Mucosa of gallbladder (tissue), 1 donor: ENCODE measurements at places on chromosomes 5 and 9.
A peak's percentile ranks its signal among the peaks of the same experiment; 100 is the strongest.

DNA sequence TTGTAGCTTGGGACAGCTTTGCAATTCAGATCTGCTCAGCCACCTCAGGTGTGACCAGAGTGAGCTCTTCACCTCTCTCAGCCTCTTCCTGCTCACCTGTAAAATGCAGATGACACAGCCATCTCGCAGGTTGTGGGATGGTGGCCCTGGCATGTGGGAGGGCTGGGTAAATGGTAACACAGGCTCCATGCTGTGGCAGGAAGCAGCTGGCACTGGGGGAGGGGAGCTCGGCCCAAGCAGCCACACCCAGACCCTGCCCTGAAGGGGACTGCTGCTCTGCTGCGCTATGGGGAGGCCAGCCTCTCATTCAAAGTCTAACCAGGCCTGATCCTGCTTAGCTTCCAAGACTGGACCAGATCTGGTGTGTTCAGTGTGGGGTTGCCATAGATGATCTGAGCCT, 24.1 kb downstream of the PHF2 start:
- no peak for DNase-seq

GRCh38 chr5:161093100-161093499, 241.1 kb upstream of the ATP10B start:
- DNase-seq, result no peak

GRCh38 chr5:101829255-101829654, 466.8 kb downstream of the SLCO4C1 start:
- no peak for DNase-seq

DNA sequence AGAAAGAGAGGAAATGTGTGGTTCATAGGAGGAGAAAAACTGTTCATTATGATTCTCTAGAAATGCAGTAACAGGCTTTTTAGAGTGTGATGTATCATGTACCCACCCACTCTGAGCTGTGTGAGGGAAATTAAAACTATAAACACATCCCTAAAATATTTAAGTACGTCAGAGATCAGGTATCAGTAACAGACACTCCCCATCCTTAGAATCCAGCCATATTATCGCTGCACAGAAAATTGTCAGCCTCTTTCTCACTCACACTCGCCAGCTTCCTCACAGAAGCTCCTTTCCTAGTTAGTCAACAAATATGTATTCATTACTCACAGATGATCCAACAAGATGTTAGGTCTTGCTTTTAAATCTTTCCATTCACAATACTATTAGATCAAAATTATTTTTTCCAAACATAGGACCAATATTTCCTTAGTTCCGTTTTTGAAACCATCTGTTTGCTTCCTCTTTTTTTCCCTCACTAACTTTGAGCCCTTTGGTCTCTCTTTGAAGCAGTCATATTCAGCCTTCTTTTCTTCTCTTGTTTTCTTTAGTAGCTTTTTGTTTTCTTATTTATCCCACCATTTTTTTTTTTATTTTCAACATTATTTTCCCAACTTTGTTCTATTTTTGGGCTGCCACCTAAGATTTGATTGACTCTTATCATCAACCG, 13.6 kb upstream of the MAST4 start:
- no peak for DNase-seq

DNA sequence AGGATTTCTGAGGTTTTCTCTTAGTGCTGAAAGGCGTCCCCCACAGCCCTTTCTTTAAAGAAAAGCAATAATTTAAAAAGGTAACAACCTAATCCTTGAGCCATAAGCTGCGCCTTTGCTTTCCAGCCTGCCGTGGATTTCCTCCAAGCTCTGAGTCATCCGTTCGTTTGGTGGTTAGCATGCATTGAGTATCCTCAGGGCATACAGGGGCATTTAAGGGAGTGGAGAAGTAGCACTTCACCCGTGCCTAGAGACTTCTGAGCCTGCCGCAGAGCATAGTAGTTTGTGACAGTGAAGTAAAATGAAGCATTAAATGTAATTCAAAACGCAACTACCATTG, 892 bp upstream of the TNC start:
- peak; percentile 59 for DNase-seq

DNA sequence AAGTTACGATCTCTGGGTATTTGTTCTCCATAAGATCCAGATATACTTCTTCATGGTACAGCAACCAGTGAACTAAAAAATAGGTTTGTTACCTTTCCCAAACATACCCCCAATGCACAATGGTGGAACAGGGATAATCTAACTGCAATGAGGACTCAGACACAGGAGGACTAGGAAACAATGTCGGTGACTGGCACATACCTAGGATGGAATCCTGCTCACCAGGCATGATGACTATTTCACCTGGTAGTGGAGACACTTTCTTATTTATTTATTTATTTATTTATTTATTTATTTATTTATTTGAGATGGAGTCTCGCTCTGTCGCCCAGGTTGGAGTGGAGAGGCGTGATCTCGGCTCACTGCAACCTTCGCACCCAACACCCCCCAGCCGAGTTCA, 159.9 kb upstream of the CCNH start:
- no peak for DNase-seq

GRCh38 chr9:104858846-104859245, 69.1 kb downstream of the ABCA1 start:
- DNase-seq, result no peak

- no peak for DNase-seq
Observed at GRCh38 chr9:136626066-136626725, 36.5 kb upstream of the EGFL7 start.

DNA sequence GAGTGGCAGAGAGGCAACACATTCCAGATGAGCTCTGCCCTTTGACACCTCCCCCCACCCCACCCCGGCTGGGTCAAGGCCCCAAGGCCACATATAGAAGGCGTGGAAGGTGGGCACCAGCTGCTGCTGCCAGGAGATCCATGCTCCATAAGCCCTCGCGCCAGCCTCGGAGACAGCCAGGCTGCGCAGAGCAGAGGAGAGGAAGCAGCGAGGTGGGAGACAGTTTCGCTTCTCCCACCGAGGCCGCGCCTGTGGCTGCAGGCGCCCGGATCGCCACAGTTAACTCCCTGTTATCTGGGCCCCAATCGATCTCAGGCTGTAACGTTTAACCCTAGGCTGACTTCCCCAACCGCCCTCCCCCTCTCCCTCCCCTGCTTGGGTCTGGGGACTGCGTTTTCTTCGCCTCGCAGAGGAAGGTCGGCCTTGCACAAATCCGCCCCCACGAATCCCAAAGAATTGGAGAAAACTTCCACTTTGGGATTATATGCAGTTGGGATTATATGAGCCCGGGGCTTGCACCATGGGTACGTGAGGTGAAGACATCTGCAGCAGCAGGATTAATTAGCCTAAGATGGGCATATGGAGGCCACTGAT, 1.1 kb upstream of the CXXC5 start:
- DNase-seq, result no peak

DNA sequence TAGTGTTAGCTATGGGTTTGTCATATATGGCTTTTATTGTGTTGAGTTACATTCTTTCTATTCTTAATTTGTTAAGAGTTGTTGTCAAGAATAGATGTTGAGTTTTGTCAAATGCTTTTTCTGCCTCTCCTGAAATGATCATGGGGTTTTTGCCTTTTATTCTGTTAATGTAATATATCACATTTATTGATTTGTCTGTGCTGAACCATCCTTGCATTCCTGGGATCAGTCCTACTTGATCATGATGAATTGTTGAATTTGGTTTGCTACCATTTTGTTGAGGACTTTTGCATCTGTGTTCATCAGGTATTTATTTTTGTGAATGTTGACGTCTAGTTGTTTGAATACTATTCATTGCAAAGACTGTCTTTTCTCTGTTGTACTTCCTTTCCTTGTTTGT, 23.9 kb downstream of the RIC1 start:
- DNase-seq, result no peak

- DNase-seq, result no peak
Observed at GRCh38 chr9:91813176-91813795, 136.7 kb downstream of the ROR2 start.

- DNase-seq, result no peak
Observed at GRCh38 chr5:133319905-133320520, 268.2 kb downstream of the HSPA4 start.

DNA sequence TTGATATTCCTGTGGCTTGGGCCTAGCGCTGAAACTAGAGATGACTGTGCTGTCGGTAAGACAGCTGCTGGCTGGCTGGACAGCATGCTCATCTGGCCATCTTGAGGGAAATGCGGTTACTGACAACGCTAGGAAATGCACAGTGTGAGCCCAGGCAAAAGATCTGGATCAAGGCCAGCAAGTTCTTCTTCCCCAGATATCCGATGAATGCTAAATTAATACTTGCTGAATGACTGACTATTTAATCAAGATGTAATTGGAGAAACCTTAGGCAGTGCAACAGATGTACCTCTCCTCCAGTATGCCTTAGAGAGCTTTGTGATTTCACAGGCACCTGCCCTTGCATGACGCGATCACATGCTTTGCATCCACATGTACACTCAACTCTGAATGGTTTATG, 659.1 kb downstream of the EFNA5 start:
- no peak for DNase-seq

GRCh38 chr5:37921452-37921851, 81.6 kb upstream of the GDNF start:
- no peak for DNase-seq

GRCh38 chr5:32358611-32359010, 45.9 kb upstream of the MTMR12 start:
- DNase-seq, result no peak

GRCh38 chr5:107549567-107549966, 121.2 kb downstream of the EFNA5 start:
- DNase-seq, result no peak

DNA sequence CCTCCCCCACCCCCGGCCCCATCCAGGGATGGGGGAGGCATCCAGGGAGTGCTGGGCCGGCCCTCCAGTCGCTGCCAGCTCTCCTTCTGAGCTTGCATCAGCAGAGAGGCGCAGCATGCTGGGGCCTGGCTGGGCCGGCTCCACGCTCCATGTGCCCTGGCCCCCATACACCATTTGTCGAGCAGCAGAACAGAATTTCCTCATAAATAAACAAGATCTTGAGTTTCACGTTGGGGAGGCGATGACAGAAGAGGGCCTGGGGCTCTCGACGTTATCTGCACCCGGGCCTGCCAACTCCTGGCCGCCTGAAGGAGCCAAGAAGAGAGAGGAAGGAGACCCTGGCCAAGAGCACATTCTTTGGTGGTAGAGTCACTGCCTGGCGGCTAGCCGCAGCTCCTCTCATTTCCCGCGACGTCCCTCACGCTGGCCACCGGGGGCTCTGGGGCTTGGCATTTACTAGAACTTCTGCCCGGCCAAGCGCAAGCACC, 177.0 kb downstream of the FGF18 start:
- DNase-seq, result peak; percentile 20

- DNase-seq, result no peak
Observed at GRCh38 chr9:13726746-13727145, 447.3 kb upstream of the MPDZ start.

- peak; percentile 52 for DNase-seq
Observed at GRCh38 chr5:151239237-151239861, 13.6 kb upstream of the GM2A start.

GRCh38 chr5:164868761-164869160, 1363.3 kb downstream of the MAT2B start:
- DNase-seq, result no peak

- no peak for DNase-seq
Observed at GRCh38 chr9:132722564-132723065, 52.4 kb downstream of the GTF3C4 start.

GRCh38 chr5:11044581-11044980, 283.5 kb upstream of the DAP start:
- no peak for DNase-seq

- DNase-seq, result no peak
Observed at GRCh38 chr9:107229241-107229741, 53.8 kb upstream of the RAD23B start.

DNA sequence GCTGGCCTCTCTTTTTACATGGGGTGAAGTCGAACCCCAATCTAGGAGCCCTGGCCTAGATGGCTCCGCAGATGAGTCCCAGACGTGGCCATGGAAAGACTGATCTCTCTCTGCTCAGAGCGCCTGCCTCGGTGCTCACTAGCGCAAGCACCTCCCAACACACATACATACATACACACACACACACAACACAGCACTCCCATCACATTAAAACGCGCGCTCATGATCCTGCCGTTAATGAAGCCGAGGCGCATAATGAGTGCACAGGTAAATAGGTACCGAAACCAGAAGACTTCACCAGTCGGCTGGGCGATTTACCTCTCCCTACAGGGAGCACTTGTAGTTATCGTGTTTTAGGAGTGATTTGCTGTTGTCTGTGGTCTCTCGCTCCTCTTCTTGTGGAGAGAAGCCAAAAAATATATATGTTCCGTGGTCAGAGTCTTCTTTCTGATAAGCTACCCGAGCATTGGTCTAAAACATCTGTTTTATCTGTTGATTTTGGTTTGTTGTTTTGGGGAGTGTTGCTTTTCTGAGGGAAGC, 207.7 kb downstream of the MEF2C start:
- DNase-seq, result no peak

GRCh38 chr9:127809540-127810377, 7.1 kb downstream of the FPGS start:
- DNase-seq, result no peak

DNA sequence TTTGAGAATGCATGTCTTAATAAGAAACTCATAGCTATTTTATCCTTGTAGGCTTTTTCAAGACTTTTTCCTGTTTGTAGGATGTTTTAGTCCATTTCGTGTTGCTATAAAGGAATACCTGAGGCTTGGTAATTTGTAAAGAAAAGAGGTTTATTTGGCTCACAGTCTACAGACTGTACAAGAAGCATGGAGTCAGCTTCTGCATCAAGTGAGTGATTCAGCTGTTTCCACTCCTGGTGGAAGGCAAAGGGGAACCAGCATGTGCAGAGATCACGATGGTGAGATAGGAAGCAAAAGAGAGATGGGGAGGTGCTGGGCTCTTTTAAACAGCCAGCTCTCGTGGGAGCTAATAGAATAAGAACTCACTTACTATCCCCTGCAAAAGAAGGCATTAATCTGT, 177.3 kb downstream of the ALDH1A1 start:
- DNase-seq, result no peak

GRCh38 chr5:176954050-176954449, 52.5 kb downstream of the UIMC1 start:
- no peak for DNase-seq

GRCh38 chr9:123505496-123505895, 149.5 kb downstream of the CRB2 start:
- no peak for DNase-seq

- no peak for DNase-seq
Observed at GRCh38 chr5:152193391-152194107, 211.5 kb downstream of the NMUR2 start.

GRCh38 chr5:132354381-132355139, 14.9 kb upstream of the SLC22A5 start:
- DNase-seq, result no peak

DNA sequence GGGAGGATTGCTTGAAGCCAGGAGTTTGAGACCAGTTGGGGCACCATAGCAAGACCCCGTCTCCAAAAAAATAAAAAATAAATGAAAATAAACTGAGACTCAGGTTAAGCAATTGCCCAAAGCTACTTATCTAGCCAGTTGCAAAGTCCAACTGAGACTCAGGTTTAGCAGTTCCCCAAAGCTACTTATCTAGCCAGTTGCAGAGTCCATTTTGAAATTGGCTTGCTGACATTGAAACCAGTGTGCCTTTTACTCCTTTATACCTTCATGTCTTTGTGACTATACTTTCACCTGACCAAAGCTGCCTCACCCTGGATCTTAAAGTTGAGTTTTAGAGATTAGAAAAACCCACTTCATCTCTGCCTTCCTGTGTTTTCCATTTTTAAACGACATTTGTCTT, 66.5 kb downstream of the GALNT10 start:
- no peak for DNase-seq

- DNase-seq, result no peak
Observed at GRCh38 chr5:58904737-58905136, 321.9 kb downstream of the RAB3C start.
